A549 treated with CORT108297 at 1 μM for 4 hours (cell line): ENCODE measurements at places on chromosomes 4 and X. TPM values are rescaled to one million over a fixed set of nuclear protein-coding genes. Genes with fewer than 3 reads are reported as not detected.

SLC6A14 gene
- not detected in 5 replicates for total RNA-seq

FHDC1 gene
- 0.35 to 0.54 TPM (median 0.44 TPM) in 5 replicates for total RNA-seq

GPR119 gene
- not detected in 5 replicates for total RNA-seq

NUDT6 gene
- total RNA-seq, result 5.7 to 7.6 TPM (median 6.6 TPM) in 5 replicates

P2RY4 gene
- not detected in 5 replicates for total RNA-seq

SMR3B gene
- not detected in 5 replicates for total RNA-seq

WDR17 gene
- total RNA-seq, result 1.4 to 2.2 TPM (median 1.9 TPM) in 5 replicates

S100G gene
- total RNA-seq, result not detected in 5 replicates

LGI2 gene
- total RNA-seq, result 0.11 to 0.34 TPM (median 0.16 TPM) in 5 replicates

TENM3 gene
- 1.0 to 1.8 TPM (median 1.5 TPM) in 5 replicates for total RNA-seq

NOCT gene
- 9.3 to 13.0 TPM (median 11.3 TPM) in 5 replicates for total RNA-seq

GABRE gene
- total RNA-seq, result 19.4 to 33.0 TPM (median 25.7 TPM) in 5 replicates

TEX13C gene
- 0.02 TPM in 1 of 5 replicates, not detected in the others for total RNA-seq

MMRN1 gene
- not detected in 5 replicates for total RNA-seq

VEGFD gene
- total RNA-seq, result 0.28 to 0.66 TPM (median 0.41 TPM) in 5 replicates

TASL gene
- total RNA-seq, result not detected in 5 replicates

USP17L21 gene
- total RNA-seq, result not detected in 5 replicates

BTK gene
- 0.10 to 0.18 TPM (median 0.15 TPM) in 5 replicates for total RNA-seq

UGT2B15 gene
- total RNA-seq, result 0.05 to 0.07 TPM (median 0.05 TPM) in 4 of 5 replicates, not detected in the other

MAGEC2 gene
- total RNA-seq, result not detected in 5 replicates

DTHD1 gene
- total RNA-seq, result not detected in 5 replicates

OPRPN gene
- total RNA-seq, result not detected in 5 replicates
